Cortex of kidney (tissue), 1 donor: ENCODE measurements at places on chromosomes 6 and 20.

- DNase-seq = no peak
These were observed 99.0 kb upstream of the TNFAIP3 start for GRCh38 chr6:137767911-137768690.

GRCh38 chr6:106534004-106534403, 95.3 kb downstream of the RTN4IP1 start:
- no peak for DNase-seq

DNA sequence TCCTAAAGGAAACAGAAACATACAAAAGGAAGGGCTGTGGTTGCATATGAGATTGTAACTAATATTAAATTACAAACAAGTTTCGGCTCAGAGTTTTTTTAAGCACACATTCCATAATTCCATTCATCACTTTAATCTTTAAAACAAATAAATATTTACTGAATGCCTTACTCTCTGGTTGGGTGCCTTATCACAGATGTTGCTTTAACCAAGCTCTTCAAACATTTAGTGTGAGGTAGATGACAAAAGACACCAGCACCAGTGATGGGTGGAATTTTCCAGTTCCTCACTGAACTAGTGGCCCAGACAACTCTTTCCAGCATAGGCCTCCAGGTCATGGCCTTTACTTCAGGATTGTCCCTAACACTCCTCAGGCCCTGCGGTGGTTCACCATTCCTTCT, 58.7 kb downstream of the ARHGAP18 start:
- DNase-seq = no peak

DNA sequence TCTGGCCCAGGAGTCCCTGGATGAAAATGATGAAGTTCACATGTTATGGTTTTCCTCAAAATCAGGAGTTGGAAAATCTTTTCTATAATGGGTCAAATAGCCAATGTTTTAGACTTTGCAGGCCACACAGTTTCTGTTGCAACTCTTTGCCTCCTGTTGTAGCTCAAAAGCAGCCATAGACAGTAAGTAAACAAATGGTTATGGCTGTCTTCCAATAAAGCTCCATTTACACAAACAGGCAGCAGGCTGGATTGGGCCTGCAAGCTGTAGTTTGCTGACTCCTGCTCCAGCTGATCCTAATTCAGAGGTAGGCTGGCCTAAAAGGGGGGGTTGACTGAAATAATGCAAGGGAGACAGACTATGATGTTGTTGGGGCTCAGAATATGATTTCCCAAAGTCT, 33.0 kb downstream of the METTL24 start:
- DNase-seq = no peak

DNA sequence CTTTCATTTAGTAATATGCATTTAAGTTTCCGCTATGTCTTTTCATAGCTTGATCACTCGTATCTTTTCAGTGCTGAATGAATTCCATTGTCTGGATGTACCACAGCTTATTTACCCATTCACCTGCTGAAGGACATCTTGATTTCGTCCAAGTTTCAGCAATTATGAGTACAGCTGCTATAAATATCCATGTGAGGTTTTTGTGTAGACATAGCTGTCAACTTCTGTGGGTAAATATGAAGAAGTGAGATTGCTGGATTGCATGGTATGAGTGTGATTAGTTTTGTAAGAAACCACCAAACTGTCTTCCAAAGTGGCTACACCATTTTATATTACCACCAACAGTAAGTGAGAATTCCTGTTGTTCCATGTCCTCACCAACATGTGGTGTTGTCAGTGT, 79.2 kb upstream of the STMND1 start:
- no peak for DNase-seq

GRCh38 chr20:51092338-51092737, 69.4 kb upstream of the KCNG1 start:
- DNase-seq = no peak

- DNase-seq = no peak
These were observed 499.3 kb downstream of the CDKAL1 start for GRCh38 chr6:21033575-21034026.

DNA sequence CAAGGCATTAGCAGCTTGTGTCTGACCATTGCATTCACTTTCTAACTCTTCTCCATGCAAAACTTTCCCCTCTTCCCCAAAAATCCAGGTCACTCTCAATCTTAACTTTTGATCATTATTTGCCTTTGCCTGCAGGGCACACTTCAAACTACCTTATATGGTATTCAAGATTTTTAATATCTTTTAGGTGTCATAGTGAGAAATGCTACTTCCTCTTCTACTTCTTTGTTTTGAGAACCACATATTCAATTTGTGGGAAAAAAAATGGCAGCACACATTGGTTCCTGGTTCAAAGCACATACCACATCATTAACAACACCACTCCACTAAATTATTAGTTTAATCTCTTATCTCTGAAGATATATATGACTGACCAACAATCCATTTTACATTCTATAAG, 1267.0 kb upstream of the CITED2 start:
- no peak for DNase-seq

- no peak for DNase-seq
These were observed 41.9 kb upstream of the CTNNBL1 start for GRCh38 chr20:37651932-37652331.

GRCh38 chr6:55469951-55470366, 109.0 kb downstream of the HMGCLL1 start:
- no peak for DNase-seq

GRCh38 chr20:58174708-58175280, 53.7 kb downstream of the ANKRD60 start:
- DNase-seq = no peak

GRCh38 chr20:38725931-38726803, 1.9 kb downstream of the SLC32A1 start:
- DNase-seq = no peak

DNA sequence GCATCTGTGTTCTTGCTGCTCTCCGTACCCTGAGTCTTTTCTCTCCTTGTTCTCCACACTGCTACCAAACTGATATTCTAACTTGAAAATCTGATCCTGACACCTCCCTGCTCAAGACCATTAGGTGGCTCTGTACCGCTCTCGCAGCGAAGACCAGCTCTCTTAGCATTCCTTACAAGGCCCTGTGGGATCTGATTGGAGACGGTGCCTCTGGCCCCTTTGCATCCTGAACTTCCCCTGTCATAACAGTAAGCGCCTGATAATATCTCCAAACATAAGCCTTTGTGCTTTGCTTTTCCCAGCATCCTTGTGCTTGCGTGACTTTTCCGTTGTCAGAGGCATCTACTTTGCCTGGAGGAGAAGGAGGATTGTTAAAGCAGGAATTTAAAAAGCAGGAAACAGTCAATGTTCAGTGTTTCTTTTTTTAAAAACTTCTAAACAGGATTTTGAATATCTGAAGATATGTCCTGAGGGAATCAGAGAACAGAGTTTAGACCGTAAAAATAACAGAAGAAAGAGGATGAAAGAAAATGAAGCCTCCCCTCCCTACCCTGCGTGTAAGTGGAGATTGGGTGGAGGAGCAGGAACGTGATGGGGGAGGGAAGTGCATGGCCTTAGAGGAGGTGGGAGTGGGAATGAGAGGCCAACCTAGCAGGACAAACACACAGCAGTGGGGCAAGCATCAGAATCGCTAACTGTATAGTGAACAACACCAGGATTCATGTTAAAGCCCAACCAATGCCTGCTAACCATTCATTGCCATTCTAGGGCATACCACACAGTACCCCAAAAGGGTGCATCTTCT, 89.2 kb upstream of the STMND1 start:
- no peak for DNase-seq

DNA sequence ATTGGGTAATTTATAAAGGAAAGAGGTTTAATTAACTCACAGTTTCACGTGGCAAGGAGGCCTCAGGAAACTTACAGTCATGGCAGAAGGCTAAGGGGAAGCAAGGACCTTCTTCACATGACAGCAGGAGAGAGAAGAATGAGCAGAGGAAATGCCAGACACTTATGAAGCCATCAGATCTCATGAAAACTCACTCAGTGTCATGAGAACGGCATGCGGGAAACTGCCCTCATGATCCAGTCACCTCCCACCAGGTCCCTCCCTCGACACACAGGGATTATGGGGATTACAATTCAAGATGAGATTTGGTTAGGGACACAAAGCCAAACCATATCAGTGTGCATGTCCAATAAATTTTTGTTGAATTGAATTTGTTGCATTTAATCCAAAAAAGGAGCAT, 52.0 kb downstream of the ECT2L start:
- DNase-seq = no peak

GRCh38 chr20:46827718-46828458, 66.8 kb upstream of the EYA2 start:
- no peak for DNase-seq

GRCh38 chr6:166174031-166174430, 6.4 kb upstream of the TBXT start:
- DNase-seq = no peak

GRCh38 chr6:104253236-104253635, 606.5 kb downstream of the HACE1 start:
- DNase-seq = no peak

GRCh38 chr6:157978021-157978783, 3.5 kb upstream of the SYNJ2 start:
- no peak for DNase-seq

- DNase-seq = no peak
These were observed 21.7 kb downstream of the VPS52 start for GRCh38 chr6:33249732-33250630.

- DNase-seq = no peak
These were observed 31.5 kb upstream of the ADTRP start for GRCh38 chr6:11810039-11810541.

- DNase-seq = no peak
These were observed 22.8 kb upstream of the KHDC1 start for GRCh38 chr6:73285674-73286283.

DNA sequence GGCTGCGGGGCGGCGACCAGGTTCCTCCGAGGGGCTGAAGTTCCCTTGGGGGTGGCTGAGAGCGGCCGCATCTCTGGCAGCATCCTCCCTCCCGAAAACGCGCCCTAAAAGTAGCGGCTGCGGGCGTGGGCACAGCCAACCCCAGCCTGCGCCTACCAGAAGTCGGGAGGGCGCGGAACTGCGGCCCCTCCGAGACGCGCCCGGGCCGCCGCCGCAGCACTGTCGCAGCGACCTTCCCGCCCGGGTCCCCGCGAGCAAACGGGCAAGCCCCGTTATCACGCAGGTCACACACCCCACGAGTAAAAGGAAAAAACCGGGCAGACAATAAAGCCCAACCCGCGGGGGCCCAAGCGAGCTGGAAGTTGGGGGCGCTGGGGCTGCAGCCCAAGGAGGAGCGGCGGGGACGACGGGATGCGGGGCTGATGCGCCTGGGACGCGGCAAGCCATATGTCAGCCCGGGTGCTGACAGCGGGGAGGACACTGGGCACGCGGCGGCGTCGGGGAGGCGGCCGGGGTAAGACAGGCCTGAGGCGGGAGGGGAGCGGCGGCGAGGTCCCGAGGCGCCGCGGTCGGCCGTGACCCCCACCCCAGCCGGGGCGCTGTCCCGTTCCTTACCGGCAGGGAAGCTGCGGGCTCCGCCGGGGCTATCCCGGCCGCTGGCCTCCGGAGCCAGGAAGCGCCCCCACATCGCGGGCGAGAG, 659 bp downstream of the CEP85L start:
- no peak for DNase-seq
